ENCODE measurements at places on chromosomes 1 and 21. TPM values are rescaled to one million over a fixed set of nuclear protein-coding genes. Genes with fewer than 3 reads are reported as not detected.

Gene ITGB2
- 447 TPM for total RNA-seq

Gene STPG1
- total RNA-seq: 6.6 TPM

Gene NGF
- total RNA-seq: not detected

Gene GBP5
- 241 TPM for total RNA-seq

Gene FCRLB
- total RNA-seq: 0.59 TPM

Gene NPL
- 3.2 TPM for total RNA-seq

Gene KHDC4
- total RNA-seq: 82.8 TPM

Gene FCAMR
- 0.07 TPM for total RNA-seq

Gene C1orf56
- 1.0 TPM for total RNA-seq

Gene COL11A1
- not detected for total RNA-seq

Gene ALPL
- not detected for total RNA-seq

Gene REN
- total RNA-seq: not detected

Gene MEF2D
- 34.2 TPM for total RNA-seq

Gene DONSON
- total RNA-seq: 37.8 TPM

Gene CLIC4
- 15.3 TPM for total RNA-seq

Gene SIM2
- not detected for total RNA-seq

Gene WNT2B
- total RNA-seq: not detected

Gene GLRX2
- 24.3 TPM for total RNA-seq

Gene CLCA4
- total RNA-seq: not detected

Gene CLSTN1
- total RNA-seq: 100 TPM

Gene BEND5
- total RNA-seq: 1.7 TPM

Gene ANGPTL1
- not detected for total RNA-seq

Gene GPX7
- 23.0 TPM for total RNA-seq

Gene KCNE1
- total RNA-seq: 0.32 TPM

Gene OLFML3
- 0.14 TPM for total RNA-seq

Gene MYOCOS
- total RNA-seq: 0.09 TPM

Gene SIPA1L2
- 0.23 TPM for total RNA-seq

Gene RBM11
- not detected for total RNA-seq

Gene GPR25
- total RNA-seq: not detected

Gene MAP7D1
- 212 TPM for total RNA-seq

Gene CGN
- 0.09 TPM for total RNA-seq

Gene BRDT
- not detected for total RNA-seq
